ENCODE measurements at places on chromosomes 11 and 22.
A peak's percentile ranks its signal among the peaks of the same experiment; 100 is the strongest.

DNA sequence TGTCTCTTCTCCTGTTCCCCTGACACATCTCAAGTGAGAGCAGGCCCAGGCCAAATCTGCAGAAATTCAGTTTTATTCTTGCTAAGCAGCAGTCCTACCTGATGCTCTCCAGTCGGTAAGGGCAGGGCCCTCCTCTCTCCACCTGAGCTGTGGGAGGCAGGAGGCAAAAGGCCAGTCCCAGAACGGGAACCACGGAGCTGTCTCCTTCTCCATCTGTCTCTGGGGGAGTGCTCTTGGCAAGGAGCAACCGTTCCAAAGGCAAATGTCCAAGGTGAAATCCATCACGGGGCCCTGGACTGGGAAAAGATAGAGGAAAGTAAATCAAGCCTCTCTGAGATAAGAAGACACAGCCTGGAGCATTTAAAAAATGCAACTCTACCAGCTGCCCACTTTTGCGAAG lies 65.2 kb upstream of the CDON start:
- DNase-seq, result no peak

GRCh38 chr11:73143126-73143838 lies 1.2 kb upstream of the FCHSD2 start:
- no peak for DNase-seq

DNA sequence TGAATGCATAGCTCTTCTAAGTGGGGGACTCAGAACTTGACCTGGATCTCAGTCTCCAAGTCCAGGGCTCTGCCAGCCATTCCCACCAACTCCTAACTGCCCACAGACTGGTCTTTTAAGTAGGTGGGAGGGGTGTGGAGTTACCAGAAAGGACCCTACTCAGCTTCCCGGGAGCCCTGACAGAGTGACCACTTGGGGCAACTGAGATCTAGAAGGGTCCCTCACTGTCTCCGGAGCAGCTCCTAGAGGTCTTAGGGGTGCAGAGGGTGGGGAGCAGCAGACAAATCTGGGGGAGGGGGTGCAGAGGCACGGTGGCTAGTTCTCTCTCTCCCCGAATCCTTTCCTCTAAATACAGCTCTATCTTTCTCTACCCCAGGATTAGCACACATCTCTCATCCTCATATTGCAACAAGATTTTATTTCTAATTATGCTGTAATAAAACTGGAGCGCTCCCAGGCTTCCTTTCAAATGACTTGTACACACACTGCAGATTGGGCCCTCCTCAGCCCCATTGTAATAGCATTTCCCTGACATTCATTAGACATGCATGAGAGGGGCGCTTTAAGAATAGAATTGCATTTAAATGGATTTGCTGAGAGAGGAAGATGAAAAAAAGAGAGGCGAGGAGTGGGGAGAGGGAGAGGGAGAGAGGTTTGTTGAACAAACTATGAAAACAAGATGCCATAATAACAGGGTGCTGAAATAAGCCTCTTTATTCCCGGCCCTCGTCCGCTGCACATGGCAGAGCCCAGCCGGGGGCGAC lies 219.0 kb downstream of the CEP164 start:
- no peak for DNase-seq

- peak; percentile 62 for DNase-seq
Observed at GRCh38 chr11:119481021-119481666, 58.2 kb upstream of the THY1 start.

GRCh38 chr11:74035264-74035663 lies 26.4 kb upstream of the UCP3 start:
- no peak for DNase-seq

DNA sequence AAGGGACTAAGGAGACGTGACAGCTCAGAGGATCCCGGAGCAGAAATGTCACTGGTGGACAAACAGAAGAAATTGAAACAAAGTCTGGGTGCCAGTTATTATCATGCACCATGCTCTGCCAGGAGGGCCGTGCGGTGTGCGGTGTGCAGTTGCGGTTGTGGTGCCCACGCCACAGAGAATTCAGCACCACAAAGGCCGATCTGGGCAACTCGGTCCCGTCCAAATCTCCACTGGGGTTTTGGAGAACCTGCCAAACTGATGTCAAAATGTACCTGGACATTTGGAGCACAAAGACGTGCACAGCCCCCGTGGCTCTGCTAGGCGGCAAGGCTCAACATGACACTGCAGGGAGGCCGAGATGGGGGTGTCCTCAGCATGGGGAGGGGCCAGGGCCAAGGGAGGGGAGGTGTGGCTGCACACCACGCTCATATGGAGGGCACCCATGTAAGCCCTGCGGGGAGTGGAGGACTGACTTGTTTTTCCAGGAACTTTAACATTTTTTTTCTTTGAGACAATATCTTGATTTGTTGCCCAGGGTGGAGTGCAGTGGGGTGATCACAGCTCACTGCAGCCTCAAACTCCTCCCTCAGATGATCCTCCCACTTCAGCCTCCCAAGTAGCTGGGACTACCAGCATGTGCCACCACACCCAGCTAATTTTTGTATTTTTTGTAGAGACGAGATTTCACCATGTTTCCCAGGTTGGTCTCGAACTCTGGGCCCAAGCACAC lies 39.4 kb downstream of the GNB1L start:
- DNase-seq, result no peak

- no peak for DNase-seq
Observed at GRCh38 chr11:79813551-79813950, 372.7 kb upstream of the TENM4 start.

DNA sequence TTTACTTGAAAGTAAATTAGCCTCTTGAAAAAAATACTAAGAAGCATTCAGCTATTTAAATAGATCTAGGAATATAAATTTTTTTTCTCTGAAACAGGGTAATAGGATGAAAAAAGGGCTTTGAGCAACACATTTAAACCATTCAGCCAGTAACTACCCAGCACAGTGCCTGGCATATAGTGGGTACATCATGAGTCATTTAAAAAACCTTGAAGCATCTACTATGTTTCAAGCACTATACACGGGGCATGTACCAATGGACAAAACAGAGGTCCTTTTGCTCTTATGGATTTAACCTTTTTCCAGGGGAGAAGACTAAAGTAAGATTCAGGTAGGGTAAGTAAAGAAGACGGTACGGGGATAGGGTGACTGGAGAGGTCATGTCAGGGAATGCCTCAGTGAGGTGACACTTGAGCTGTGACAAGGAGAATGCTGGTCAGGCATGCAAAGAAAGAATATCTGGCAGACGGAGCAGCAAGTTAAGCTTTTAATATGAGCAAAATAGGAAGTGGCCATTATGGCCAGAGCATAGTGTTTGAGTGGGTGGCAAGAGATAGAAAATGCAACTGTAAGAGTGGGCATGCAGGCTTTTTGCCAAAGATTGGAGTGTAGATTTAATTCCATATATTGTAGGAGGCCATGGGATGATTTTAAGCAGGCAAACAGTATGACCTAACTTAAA lies 101.1 kb downstream of the HIPK3 start:
- DNase-seq, result no peak
